Upper lobe of right lung (tissue), 1 donor: ENCODE measurements at places on chromosomes 7 and 10. TPM values are rescaled to one million over a fixed set of nuclear protein-coding genes. Genes with fewer than 3 reads are reported as not detected.

NPFFR1 gene
- 1.1 TPM for total RNA-seq

DNA sequence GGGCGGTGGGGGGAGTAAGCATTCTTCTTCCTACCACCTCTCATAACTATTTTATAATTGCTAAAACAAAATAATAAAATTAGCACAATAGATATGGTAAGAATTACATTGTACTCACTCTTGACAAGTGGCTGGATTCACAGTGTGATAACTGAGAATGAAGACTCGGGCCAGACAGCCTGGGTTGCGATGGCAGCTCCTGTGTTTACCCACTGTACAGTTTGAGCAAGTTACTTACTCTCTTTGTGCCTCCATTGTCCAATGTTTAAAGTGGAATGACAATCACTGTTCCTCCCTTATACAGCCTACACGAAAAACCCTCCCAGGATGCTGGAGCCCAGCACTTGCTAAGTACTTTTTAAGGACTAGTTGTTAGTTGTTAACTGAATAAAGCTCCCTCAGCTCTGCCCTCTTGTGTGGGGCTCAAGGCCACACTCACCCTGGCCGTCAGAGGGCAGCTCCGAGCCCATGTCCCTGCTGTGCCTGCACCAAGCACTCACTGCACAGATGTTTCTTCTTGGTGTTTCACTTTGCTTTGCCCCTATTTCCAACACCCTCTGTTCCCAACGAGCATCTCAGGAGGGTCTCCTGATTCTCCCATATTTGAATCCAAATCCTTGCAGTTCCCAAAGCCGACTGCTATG lies 56.4 kb upstream of the NPS start:
- DNase-seq: no peak

GRCh38 chr10:22455068-22455857 lies 110.0 kb downstream of the SPAG6 start:
- no peak for DNase-seq

DNA sequence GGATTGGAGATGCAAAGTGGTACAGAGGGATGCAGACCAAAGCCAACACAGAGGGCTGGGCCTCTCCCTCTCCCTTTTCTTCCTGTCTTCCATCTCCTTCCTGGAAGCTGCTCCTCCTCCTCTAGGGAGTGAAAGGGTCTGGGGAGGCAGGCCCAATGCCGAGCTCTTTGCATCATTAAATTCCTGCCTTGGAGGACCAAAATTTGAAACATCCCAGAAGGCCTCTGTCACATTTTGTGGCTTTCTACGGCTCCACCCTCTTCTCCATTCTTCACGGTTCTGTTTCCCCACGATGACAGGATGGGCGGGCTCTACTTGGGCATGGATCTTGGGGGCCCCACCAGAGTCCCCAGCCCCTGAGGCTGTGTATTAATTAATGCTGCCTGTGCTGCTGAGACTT lies 76.4 kb downstream of the NEURL1 start:
- DNase-seq: no peak

DNA sequence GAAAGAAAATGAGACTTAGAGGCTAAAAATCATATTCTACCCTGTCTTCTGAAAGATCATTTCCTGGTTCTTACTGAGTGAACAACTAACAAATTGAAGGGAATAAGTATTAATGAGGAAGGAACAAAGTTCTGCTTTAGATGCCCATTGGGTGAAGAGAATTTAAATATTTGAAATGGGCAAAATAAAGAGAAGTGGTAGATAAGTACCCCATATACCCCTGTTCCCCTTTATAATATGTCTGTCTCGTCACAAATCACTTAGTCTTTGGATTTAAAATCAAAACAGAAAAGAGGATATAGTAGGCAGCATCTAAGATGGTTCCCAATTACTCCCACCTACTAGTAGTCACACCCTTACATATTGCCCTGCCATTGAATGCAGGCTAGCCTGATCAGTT lies 13.2 kb downstream of the TES start:
- no peak for DNase-seq

DNA sequence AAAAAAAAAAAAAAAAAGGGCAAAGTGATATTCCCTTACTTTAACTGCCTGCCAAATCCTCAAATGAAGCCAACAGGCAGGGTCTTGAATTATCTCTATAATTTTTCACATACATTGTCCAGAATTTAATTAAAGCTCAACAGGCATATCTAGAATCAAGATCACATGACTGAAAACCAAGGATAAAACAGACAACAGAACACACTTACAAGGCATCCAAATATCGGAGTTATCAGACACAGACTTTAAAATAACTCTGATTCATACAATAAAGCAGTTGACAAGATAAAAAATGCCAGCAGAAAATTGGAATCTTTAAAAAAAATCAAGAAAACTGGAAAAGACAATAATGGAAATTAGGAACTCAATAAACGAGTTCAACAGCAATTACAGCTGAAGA lies 10.7 kb downstream of the CYTH3 start:
- no peak for DNase-seq

DNA sequence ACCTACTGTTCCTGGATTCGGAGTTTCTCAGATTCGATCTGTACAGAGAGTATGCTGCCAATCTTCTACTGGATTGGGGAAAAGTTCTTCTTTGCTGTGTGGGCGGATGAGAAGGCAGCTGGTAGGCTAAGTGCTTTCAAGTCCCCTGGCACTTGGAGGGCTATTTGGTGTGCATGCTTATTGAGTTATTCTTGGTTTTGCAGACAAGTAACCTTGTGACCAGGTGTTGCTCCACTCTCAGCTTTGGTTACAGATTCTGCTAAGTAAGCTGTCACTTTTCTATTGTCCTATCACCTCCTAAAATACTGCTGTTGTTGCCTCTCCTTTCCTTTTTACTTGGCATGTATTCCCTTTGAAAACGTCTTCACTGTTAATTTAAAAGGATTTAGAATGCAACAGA lies 1375.1 kb upstream of the LRRTM3 start:
- no peak for DNase-seq

DNA sequence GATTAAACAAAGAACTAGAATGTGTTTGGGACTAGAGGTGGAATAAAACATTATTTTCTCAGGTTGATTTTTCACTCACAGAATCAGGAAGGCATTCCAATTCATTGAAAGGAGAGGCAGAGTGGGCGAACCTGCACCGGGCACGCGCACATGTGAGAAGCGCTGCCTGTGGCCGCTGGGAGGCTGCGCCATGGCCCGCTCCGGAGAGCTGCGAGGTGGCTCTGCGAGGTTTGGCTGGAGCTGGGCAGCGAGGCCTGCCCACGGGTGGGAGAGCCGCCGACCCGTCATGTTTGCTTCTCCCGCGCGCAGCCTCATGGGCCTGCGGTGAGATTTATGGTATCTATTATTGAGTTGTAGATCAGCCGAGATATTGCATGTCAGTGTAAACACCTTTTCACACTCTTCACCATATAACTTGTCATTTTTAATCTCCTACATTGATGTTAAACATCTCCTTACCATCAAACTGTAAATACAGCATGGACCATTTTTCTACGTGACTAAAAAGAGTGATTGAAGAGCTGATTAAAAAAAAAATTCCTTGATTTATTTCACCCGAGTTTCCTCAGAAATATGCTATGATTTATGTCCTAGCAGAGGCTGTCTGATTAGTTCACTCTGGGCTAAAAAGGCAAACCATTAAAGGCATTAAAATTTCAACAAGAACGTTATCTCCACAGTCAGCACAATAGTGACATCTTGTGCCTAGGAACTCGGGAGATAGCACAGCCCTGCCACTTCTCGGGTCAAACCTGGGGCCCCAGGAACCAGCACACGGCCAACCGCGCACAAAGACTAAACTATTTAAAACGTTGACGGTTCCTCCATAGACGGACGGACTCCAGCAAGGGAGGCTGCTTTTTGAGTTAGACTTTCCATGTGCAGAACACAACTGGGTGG lies 96.6 kb upstream of the RNF32 start:
- DNase-seq: no peak

- DNase-seq: no peak
Observed at GRCh38 chr7:90842430-90842788, 246.3 kb downstream of the CDK14 start.
